Activated T-helper 1 cell treated with anti-CD3 and anti-CD28 coated beads, Interleukin-2, amount 50 U/mL, for 16 hours (primary cell): ENCODE measurements at places on chromosomes 1 and 21.

- no peak for DNase-seq
These were observed 43.9 kb upstream of the SGIP1 start for GRCh38 chr1:66489972-66490601.

DNA sequence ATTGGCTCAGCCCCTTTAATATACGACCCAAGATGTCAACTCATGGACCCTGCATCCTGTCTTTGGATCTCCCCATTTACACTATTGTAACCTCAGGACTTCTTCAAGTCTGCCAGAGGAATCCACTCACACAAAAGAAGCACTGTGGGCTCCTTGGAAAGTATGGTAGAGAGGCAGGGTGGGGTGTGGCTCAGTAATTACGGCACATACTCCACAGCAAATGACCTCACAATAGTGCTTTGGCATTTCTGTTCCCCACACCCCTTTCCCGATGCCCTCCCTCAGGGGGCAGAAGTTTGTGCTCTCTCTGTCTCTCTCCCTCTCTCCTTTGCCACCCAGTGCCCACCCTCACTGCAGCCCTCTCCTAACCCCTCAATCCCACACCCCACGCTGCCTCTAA is 27.8 kb upstream of the IFNAR2 start:
- no peak for DNase-seq

DNA sequence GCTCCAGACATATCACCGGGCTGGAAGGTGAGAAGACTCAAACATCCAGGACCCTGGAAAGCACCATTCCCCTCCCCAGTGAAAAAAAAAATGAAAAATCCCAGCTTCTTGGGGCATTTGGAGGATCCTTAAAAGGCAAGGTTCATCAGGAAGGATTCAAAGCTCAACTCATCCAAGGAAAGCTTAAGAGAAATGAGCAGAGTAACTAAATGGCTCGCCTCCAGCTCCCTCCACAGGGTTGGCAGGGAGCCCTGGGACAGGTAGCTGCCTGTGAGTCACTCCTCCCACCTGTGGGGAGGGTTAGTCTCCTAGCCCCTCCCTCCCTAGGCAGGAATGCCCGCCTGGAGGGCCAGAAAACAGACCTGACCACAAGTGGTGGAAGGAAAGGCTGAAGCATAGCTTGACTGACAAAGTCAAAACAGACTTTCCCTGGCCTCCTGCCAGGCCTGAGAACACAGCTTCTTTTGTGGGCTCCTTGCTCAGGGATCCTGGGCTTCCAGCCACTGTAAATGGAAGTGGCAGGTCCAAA is 712 bp upstream of the LAMB3 start:
- DNase-seq: peak; percentile 14

DNA sequence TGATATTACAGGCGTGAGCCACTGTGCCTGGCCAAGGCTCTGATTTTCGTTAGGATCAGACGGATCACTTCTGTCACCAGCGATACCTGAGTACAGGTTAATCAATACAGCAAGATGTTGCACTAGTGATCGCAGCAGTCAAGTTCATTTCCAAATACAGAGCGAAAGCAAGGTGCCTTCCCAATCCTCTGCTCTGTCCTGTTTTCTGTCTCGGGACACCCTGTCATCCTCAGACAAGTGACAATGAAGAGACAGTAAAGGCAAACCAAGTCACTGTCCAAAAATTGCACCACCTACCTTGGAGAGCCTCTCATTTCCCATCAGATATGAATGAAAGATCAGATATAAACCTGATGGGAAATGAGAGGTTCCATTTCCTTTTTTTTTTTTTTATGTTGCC is 5.6 kb upstream of the CLDN14 start:
- no peak for DNase-seq

DNA sequence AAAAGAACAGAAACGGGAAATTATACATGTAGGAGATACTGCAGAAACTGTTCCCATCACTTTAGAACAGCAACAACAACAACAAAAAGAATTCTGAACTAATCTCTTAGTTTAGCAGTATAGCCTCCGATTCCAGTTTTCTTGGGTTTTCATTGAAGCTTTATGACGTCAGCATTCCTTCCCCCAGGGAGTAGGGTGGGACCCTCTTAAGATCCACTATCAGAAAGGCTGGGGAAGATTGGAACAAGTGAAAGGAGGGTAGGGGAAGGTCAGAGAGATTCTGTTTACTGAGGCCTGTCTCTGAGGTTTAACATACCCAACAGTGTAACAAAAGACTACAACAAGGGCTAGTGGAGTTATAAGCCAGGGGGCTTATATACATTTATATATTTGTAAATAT is 121.4 kb upstream of the OLFM3 start:
- DNase-seq: no peak

- no peak for DNase-seq
These were observed 89.8 kb upstream of the ARHGAP29 start for GRCh38 chr1:94327001-94327690.

DNA sequence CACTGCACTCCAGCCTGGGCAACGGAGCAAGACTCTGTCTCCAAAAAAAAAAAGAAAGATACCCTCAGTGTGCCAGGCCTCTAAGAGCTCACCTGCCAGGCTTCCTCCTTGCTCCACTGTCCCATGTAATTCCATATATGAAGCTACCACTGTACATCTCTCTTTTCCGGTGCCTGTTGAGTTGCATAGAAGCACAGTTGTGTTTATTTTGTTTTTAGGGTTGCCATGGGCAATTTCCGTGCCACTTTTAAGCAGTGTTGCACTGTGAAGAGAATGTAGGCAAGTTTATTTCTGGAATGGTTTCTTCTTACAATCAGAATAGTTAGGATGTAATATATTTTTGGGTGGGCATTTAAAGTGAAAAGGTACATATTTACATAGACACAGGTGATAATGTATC is 23.3 kb downstream of the MR1 start:
- no peak for DNase-seq

GRCh38 chr21:36159356-36159921 is 2.8 kb downstream of the DOP1B start:
- DNase-seq: no peak

GRCh38 chr1:50637460-50637859 is 214.2 kb upstream of the DMRTA2 start:
- DNase-seq: no peak

- DNase-seq: no peak
These were observed 141.1 kb downstream of the TOMM20 start for GRCh38 chr1:234987415-234988154.

DNA sequence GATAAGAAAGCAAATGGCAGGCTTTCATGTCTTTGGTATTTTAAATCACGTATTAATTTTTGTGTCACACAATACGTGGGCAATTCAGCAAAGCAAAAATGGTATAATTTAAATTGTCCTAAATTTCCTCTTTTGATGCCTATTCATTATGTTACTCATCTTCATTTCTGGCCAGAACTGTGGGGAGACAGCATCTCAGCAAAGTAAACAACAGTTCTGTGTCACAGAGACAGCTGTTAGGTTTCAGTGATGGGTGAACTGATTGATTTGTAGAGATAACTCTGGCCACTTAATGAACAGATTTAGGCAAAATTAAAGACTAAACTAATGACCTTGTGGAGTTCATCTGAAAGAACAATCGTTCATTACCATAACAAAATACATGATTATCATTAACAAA is 49.2 kb downstream of the FH start:
- DNase-seq: no peak

GRCh38 chr1:9418851-9419250 is 120.4 kb upstream of the SLC25A33 start:
- DNase-seq: no peak

GRCh38 chr1:86370601-86371022 is 25.5 kb downstream of the ODF2L start:
- DNase-seq: no peak

GRCh38 chr1:206002871-206003801 is at the start of gene RAB7B:
TSS of gene RAB7B (minus strand) at chr1:206003395. CDS start at chr1:205994135, 9,260 bp downstream.
- no peak for DNase-seq

GRCh38 chr1:44808063-44808937 is at the start of gene BTBD19:
TSS of gene BTBD19 (plus strand) at chr1:44808523. CDS start at chr1:44808821, 298 bp downstream.
- DNase-seq: peak; percentile 69

- no peak for DNase-seq
These were observed 36.5 kb downstream of the ZBTB17 start for GRCh38 chr1:15939181-15940109.

GRCh38 chr1:25435397-25436108 is 4.9 kb downstream of the MACO1 start:
- no peak for DNase-seq

DNA sequence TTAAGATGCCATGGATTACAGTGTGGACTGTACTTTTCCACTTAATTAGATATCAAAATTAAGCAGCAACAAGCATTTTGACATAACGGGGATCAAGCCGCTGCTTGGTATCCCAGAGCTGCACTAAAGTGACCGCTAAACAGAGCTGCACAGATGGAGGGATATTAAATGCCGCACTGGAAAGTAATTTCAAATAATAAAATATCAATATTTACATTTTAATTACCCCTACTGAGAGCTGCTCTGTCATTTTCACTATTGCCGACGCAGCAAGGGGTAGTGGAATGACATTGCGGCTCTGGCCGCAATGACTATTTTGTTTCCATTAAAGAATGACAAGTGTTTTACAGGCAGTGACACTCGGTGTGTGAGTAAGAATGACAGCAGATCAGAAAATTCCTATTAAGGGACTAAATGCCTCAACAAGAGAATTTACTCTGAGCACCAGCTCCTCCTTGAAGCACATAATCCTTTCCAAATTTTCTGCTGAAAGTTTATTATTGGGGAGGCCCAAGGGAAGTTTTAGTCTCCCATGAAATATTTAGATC is 109.1 kb upstream of the USH2A start:
- no peak for DNase-seq

GRCh38 chr1:29286194-29286767 is 50.0 kb downstream of the PTPRU start:
- DNase-seq: no peak

DNA sequence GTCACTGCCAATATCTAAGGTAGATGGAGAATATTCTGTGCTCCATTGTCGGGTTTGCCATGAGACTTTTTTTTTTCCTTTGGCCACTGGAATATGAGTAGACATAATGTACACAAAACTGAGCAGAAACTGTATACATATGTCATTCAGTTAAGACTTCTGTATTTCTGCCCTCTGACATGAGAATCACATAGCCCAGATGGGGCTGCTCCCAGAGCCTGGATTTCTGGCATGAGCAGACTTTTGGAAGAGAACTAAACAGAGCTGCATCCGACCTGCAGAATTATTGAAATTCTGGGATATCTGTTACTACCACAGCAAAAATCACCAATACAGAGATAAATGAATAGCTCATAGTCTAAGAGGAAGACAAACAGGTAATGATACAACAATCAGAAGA is 62.3 kb downstream of the DAB1 start:
- DNase-seq: no peak
